Stimulated activated CD8-positive, alpha-beta memory T cell treated with anti-CD3 and anti-CD28 coated beads, Interleukin-4, amount 100 ng/mL, for 4 hours (primary cell): ENCODE measurements at places on chromosomes 6 and 20.

DNA sequence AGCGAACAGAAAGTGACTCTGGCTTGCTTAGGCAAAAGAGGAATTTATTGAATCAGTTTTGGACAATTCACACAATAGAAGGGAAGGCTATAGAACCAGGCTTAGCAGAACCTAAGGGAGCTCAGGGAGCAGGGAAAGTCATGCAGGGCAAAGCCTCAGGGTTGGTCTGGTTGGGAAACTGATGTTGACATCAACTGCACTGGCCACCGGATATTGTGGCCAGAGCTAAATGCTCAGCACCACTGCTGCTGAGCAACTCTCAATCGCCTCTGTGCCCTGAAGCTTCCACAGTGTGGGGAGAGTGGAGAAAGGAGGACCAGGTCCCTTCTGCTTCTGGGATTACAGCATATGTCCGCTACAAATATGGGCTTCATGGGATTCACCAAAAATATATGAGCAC, 93.3 kb upstream of the GCM1 start:
- DNase-seq, result no peak

DNA sequence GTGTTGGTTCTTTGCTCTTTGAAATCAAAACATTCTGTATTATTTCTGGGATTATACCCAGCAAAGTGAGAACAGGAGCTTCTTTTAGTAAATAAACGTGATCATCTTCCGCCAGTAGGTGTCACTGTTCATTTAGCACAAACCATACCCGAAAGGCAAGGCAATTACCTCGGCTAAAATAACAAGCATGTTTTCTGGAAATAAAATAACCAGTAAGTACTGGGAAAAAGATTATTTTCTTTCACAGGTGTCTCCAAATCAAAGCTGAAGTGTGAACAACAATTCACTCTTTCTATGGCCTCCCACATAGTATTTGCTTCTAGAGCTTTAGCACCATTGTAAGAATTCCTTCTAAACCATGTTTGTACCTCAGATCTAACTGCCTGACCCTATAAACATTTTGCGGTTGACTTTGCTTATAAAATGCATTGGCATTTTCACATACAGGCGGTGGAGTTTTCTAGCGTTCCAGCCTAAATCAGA, 144.6 kb upstream of the AGPAT4 start:
- no peak for DNase-seq

DNA sequence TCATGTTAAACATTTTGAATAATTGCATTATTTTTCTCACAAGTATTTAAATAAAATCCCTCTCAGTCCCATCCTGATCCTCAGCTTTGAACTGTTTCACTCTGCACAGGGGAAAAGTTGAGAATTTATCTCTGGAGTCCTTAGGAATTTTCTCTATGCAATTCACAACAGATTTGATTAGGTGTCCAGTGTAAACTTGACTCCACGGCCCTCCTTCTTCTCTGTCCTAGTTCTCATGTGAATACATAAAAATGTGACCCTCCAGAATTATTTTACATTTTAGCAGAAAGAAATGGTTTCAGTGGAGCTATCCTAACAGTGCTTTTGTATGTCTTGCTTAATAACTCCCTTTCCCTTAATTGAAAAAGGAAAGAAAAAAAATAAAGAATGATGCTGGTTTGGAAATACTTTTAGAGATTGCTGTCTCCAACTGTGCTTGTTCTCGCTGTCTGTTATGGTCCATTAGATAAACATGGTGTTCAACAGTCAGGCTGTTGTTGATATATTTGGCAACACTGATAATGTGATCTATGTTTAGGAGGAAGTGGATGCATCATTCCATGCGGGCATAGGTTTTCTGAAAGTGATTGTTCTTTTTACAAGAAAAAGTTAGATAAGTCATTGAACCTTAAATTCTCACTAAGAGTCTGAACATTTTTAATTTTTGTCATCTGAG, 599.4 kb upstream of the CITED2 start:
- DNase-seq, result no peak

DNA sequence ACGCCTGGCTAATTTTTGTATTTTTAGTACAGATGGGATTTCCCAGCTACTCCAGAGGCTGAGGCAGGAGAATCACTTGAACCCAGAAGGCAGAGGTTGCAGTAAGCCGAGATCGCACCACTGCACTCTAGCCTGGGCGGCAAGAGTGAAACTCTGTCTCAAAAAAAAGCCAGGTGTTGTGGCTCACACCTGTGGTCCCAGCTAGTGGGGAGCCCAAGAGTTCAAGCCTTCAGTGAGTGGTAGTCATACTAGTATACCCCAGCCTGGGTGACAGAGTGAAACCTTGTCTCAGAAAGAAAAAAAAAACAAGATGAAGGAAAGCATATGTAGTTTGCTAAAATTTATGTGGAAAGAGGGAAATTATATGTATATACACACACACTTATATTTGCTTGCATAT, 20.0 kb upstream of the POU5F1 start:
- DNase-seq, result no peak

DNA sequence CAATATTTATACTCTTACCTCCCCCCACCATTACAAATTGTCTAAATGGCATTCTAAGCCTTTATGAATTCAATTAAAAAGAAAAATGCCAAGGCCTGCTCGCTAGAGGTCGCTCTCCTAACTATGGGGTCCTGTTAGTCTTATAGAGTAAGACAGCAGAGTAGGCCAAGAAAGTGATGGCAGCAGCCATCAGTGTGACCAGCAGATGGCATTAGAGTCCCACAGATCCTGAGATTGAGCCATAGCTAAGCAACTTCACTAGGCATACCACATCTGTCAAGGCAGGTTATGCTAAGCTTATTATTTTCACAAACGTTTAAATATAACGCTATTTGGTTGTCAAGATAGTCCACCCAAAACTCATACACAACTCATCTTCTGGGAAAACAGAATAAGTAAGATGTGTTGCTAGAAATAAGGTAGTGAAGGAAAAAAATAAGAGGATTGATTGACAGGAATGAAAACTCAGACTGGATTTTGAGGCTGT, 57.6 kb upstream of the SCAF8 start:
- peak; percentile 77 for DNase-seq

DNA sequence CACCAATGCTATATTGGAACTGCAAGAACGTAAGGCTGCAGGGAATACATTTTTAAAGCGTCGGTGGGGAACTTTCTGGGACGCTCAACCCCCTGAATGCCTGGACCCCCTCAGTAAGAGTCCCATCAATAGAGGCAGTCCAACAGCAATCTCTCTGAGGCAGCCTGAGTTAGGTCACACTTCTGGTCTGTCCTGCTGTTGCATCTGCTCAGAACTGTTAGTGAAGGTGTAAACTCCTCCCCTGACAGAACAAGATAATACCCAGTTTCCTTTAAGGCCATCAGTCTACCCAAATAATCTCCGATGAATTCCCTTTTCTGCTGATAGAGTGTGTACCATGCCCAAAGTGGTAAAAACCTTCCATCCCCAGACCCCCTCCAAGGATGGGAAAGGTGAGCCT, 1.1 kb upstream of the RNGTT start:
- DNase-seq, result no peak

GRCh38 chr20:50406610-50407136, 103.5 kb upstream of the PTPN1 start:
- DNase-seq, result no peak
